ENCODE measurements at places on chromosomes 5 and 9. TPM values are rescaled to one million over a fixed set of nuclear protein-coding genes. Genes with fewer than 3 reads are reported as not detected.

DNA sequence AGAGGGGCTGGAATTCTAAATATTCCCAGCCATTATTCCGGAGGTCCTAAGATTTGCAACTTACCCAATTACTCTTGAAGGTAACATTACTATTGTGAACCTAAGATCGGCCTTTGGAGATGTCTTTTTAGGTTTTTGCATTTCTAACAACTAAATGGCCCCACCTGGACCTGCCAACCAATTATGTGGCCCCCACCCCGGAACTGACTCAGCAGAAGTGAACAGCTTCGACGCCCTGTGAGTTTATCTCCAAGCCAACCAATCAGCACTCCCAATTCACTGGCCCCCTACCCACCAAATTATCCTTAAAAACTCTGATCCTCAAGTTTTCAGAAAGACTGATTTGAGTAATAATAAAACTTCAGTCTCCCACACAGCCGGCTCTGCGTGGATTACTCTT is 62.9 kb downstream of the NEURL1B start:
- no peak for DNase-seq

DNA sequence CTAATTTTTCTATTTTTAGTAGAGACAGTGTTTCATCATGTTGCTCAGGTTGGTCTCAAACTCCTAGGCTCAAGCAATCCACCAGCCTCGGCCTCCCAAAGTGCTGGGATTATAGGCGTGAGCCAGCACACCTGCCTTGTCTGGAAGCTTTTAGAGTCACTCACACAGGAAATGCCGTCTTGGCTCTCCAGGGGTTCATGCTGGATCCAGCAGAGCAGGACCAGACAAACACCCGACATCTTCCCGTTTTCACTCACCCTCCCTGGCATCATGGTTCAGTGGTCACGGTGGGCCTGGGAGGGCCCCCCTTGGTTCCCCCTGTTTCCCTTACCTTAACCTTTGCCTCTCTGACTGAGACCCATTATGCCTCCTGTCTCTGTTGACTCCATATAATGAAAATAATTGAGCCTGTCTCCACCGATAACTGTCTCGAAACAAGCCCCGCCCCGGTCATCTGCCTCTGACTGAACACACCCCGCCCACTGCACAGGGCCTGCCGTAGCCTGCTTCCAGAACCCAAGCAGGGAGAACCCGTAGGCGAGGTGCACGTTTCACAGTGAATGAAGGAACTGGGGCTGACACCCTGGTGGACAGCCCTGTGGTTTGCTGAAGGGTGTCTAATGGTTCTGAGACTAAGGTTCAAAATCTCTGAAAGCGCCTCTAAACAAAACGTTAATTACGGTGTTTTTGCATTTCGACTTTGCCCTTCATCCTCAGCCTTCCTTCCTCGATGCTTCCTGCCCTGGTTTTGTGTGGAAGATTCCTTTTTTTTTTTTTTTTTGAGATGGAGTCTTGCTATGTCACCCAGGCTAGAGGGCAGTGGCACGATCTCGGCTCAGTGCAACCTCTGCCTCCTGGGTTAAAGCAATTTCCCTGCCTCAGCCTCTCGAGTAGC is 39.7 kb upstream of the SPRY4 start:
- peak; percentile 39 for DNase-seq

DNA sequence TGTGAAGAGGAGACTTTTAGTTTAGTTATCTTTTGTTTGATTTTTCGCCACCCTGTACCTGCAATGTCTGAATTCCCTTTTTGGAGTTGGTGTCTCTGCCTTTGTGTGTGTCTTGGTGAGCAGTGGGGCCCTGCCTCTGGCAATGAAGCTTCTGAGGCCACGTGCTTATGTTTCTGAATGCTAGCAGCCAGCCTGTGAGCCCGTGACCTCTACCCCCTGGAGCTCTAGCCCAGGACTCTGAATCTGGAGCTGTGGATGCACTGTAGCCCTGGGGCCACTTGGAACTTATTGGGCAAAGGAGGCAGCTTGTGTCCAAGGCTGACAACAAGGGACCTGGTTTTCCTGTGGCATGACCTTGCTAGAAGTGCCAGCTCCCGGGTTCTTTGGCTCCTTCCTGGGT is 19.4 kb downstream of the ENTREP1 start:
- DNase-seq: no peak

- no peak for DNase-seq
Measured at GRCh38 chr9:114396558-114397218, 8.9 kb upstream of the AKNA start.

GRCh38 chr5:157381746-157382145 is 78.3 kb upstream of the NIPAL4 start:
- no peak for DNase-seq

DNA sequence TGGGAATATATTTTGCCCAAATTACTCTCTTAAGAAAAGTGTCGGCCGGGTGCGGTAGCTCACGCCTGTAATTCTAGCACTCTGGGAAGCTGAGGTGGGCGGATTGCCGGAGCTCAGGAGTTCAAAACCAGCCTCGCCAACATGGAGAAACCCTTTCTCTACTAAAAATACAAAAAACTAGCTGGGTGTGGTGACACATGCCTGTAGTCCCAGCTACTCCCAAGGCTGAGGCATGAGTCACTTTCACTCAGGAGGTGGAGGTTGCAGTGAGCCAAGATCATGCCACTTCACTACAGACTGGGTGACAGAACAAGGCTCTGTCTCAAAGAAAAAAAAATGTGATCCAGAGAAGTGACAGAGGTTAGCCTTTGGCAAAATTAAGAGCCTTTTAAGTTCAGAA is 26.4 kb upstream of the TMEM171 start:
- no peak for DNase-seq

GRCh38 chr9:3088219-3088618 is 244.3 kb upstream of the PUM3 start:
- DNase-seq: no peak

DNA sequence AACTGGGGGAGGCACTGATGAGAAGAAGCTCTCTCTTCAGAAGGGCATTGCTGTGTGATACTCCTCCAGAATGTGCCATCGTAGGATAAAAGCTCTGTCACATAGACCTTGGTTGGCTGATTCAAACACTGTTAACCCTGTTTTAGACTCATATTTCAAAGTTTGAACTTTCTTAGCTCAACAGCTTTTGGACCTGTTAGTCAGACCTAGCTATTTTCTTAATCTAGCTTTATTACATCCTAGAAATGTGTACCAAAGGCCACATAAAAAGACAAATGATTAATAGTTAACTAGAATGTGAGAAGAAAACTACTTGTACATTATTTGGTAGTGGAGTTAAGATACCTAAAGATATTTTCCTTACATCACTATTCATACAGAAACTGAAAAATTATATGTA is 4.3 kb downstream of the RHOBTB3 start:
- no peak for DNase-seq

- peak; percentile 78 for DNase-seq
Measured at GRCh38 chr5:73274881-73275663, 102.1 kb downstream of the TMEM174 start.

DNA sequence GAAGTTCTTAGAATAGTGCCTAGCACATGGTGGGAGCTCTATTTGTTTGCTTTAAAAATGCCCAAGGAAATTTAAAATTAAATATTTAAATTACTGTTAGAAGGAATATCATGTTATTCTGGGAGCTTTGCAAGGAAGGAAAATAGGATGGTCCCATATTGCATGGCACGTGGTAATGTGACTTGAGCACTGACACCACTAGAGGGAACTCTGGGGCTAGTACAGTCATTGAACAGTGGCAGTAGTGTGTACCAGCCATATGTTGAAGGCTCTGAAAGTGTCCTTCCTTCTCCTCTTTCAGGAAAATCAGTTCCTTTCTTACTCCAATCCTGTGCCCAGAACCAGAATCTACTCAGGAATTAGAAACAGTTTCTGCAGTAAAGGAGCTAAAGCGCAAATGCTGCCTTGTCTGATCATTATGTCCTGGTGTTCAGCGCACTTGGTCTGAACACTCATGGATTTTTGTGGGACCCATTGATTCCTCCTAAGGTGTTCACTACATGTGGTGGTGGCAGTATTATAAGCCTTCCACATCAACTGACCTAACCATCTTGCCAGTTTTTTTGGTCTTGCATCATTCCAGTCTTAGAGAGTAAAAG is 54.1 kb downstream of the GDA start:
- no peak for DNase-seq

GRCh38 chr5:91187032-91187431 is 196.1 kb downstream of the ARRDC3 start:
- no peak for DNase-seq

DNA sequence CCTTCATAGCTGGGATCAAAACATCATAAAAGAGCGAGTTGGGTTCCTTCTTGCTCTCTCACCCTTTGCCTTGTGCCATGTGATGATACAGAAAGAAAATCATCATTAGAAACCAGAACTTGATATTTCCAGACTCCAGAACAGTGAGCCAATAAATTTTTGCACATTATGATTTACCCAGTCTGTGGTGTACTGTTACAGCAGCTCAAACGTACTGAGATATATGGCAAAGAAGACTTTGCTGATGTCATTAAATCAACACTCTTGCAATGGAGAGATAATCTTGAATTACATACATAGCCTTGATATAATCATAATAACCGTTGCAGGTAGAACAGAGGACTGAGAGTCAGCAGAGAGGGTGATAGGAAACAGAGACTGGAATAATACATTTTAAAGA is 1271.6 kb downstream of the CDH12 start:
- DNase-seq: no peak

DNA sequence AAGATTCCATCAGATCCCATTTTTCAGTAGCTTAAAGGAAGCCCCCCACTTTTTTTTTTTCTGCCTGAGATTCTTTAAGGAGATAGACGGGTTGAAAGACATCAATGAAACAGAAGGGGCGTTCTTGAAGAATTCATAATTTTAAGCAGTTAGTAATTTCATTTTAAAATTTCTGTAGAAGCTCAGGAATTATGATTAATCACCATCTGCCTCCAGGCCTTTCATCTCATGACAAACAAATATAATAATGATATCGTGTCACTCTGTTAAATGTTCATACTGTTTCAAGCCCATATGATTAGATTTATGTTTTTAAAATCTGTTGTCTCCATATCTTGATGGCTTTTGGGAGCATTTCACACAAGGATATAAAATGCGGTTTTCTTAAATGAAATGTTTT is 75.2 kb downstream of the NPR3 start:
- DNase-seq: no peak

DNA sequence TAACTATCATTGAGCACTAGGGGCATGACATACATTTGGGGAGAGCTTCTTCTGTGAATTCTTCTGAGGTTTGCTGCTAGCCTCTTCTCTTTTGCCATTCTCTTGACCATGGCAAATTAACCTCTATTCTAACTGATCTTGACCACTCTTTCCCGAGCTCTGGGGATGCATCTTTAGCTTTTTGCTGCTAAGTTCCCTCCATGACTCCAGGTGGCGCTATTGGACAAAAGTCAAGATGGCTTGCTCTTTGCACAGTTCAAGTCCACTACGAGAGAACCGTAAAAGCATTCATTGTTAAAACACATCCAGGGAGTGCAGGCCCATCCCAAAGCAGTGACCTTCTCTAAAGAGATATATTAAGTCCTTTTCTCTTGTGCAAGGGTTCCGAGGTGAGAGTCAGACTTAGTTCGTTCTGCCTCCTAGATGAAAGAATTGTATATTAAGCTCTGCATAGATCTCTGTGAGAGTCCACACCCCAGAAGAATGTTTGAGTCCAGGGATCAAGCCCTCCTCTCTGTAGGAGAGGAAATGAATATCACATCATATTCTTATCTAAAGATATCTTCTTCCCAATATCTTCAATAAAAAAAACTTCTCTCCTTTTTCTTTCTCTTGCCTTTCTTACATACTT is 1152.9 kb upstream of the CDH6 start:
- DNase-seq: no peak

DNA sequence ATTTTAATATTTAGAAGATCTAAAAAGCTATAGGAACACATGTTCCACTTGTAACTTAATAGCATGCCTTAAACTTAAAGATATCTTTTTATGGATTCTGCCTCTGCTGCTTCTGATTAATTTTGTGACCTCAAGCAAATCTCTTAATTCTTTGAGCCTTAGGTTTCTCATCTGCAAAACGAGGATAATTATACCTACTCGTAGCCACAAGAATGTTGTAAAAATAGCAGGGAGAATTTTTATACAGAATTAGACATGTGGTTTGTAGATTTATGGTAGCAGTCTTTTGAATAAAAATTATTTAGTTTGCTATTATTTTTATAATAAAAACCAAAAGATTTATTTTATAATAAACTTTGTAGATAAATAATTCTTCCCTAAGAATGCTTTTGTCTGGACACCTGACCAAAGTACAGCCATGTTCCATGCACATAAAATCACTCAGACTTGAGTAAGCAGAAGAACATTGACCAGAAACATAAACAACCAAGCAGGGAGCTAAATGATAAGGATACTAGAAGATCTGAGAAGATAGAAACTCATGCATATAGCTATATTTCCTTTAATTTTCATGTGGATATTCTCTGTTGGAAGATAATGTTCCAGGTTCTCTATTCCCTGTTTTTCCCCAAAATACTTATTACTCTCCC is 18.5 kb downstream of the C9orf85 start:
- DNase-seq: no peak

GRCh38 chr5:153308282-153308681 is 182.2 kb upstream of the GRIA1 start:
- no peak for DNase-seq

- DNase-seq: no peak
Measured at GRCh38 chr9:95449016-95449415, 67.8 kb downstream of the PTCH1 start.

GRCh38 chr9:121858788-121859187 is 207.4 kb downstream of the DAB2IP start:
- DNase-seq: no peak

- DNase-seq: peak; percentile 74
Measured at GRCh38 chr5:176647843-176648473, 674 bp downstream of the TSPAN17 start.

DNA sequence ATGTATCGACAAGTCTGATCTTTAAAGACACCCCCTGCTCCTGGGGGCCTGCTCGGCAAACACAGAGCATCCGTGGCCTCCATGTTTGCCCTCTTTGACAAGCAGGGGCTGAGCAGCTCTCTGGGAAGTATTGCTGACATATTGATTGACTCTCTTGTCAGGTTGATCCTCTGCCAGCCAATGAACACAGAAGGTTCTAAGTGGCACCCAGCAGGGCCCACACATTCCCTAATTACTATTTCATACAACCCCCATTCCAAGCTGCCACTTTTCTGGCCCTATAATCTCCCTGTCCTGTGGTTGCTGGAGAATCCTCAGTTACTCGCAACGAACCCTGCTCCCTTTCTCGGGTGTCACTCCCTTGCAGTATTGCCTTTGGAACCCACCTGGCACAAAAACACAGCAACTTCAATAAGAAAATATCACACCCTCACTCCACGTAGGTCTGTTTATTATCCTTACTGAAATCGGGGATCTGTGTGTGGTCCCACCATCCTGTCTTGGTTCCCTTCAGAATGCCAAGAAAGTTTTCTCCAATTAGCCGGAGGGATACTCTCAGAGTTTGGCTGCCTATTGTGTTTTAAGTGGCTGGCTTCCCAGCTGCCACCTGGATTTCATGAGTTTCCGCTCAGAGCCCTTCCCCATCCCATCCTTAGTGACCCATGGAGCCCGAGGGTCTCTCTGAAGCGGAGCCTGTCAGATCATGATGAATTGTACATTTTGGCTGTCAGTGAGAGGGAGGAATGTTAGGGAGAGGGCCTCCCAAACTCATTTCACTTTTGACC is 249.0 kb upstream of the WWC1 start:
- no peak for DNase-seq

GRCh38 chr9:120875195-120875565 is 1.8 kb downstream of the PHF19 start:
- DNase-seq: no peak

- no peak for DNase-seq
Measured at GRCh38 chr5:80958616-80959015, 1.5 kb upstream of the RASGRF2 start.

Gene CDK5RAP2
- polyA plus RNA-seq: 40.9 TPM

Gene MYOT
- polyA plus RNA-seq: 775 TPM

Gene TLN1
- 320 TPM for polyA plus RNA-seq

Gene TYRP1
- polyA plus RNA-seq: 1.9 TPM
